HAP-1 (cell line): ENCODE measurements at places on chromosomes 2 and 18.
A peak's percentile ranks its signal among the peaks of the same experiment; 100 is the strongest.

DNA sequence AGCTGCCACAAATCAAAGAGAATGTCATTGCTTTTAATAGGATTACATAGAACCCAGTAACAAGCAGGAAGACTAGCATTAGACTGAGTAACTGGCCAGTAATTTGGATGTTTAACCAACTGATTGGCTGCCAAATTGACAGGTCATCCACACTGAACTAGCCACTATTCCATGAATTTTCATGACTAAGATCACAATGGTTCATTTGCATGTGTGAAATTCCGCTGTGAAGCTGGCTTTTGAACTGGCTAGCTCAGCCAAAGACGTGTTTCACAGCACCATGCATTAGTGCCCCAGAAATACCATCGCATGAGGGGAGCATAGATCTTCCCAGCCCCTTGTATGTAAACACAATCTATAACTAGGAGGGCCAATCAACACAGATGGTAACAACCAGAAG lies 649.8 kb downstream of the ARHGAP15 start:
- peak; percentile 29 for DNase-seq

DNA sequence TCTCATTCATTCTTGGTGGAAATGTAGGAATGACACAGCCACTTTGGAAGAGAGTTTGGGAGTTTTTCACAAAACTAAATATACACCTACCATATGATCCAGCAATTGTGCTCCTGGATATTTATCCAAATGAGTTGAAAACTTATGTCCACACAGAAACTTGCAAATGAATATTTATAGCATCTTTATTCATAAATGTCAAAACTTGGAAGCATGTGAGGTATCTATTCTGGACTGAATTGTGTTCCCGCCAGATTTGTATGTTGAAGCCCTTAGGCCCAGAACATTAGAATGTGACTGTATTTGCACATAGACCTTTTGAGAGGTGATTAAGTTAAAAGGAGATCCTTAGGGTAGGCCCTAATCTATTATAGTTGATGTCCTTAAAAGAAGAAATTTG lies 409.4 kb upstream of the SYT4 start:
- DNase-seq = no peak

DNA sequence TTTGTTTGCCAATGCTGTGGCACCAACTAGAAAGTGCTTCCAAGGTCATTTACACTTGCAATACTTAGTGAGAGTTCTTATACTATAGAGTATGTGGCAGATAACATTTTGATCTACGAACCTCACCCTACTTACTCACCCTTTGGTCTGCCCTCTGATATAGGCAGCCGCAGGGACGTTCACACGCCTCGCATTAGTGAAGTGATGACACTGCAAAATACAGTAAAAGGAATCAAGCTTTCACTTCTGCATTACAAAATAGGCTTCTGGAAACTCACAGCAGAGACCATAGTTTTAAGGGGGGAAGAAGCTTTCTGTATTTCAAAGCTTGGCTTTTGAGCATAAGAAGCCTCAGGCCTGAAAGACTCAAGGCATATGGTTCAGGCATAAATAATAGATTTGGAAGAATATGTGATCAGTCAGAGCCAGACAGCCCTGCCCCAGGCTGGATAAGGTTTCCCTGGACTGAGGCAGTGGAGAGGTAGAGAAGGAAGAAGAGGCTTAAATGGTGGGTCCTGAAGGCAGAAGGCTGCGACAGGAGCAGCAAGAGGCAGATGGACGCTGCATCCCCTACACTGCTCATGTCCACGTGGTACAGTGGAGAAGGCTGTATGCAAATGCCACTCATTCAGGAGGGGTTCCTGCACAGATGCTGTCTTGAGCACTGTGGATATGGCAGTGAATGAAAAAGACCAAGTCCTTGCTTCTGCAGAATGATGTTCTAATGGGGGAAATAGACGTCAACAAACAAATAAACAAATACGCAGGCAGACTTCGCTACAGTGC lies 63.1 kb downstream of the FECH start:
- DNase-seq = no peak

GRCh38 chr2:1742301-1742680 lies 2.0 kb downstream of the PXDN start:
- no peak for DNase-seq

GRCh38 chr2:160695402-160696086 lies 201.9 kb upstream of the RBMS1 start:
- DNase-seq = no peak

GRCh38 chr2:140643761-140644187 lies 1487.0 kb downstream of the LRP1B start:
- DNase-seq = peak; percentile 36

DNA sequence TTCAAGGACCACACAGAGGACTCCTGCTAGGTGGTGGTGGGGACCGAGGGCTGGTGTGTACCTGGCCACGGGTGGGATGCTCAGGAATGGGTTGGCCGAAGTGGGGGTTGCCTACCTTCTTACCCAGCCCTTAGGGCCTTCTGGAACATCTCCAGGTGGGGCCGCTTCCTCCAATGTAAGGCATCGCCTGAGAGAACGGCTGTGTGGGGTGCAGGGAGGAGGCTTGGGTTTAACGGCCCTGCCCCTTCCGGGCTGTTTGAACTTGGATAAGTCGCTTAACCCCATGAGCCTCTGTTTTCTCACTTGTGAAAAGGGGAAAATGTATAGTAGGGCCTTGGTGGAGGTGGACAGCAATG lies 35.0 kb downstream of the EMILIN2 start:
- DNase-seq = no peak

DNA sequence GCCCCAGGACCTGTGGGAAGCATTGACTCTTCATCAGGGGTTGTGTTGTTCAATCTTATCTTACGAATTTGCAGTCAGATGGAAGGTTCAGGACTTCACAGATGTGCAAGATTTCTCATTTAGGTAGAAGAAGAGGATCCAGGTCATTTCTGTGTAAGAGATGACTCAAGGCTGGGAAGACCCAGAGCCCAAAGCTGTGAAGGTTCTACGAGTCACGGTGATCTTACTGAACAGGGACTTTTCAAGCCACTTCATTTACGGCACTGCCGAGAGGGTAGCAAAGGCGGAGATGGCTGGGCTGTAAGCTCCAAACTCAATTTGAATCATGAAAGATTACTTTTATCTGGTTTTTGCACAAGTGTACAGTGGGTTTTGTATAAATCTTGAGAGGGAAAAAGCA lies 228.0 kb upstream of the MEX3C start:
- no peak for DNase-seq

DNA sequence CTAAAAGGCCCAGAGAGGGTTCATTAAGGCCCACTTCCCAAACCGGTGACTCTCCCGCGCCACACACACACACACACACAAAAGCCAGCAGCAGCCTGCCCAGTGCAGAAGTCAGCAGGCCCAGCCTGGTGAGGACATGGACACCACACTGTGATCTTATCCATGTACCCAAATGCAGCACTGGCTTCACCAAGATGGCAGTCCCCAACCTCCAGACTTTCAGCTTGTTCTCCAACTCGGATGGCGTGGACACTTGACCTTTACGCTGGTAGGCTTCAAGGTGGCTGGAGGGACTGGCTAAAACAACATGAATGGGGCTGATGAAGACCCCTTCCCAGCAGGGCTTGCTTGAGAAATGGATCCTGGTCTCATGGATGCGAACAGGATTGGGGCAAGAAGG lies 50.4 kb downstream of the TNS1 start:
- DNase-seq = no peak

DNA sequence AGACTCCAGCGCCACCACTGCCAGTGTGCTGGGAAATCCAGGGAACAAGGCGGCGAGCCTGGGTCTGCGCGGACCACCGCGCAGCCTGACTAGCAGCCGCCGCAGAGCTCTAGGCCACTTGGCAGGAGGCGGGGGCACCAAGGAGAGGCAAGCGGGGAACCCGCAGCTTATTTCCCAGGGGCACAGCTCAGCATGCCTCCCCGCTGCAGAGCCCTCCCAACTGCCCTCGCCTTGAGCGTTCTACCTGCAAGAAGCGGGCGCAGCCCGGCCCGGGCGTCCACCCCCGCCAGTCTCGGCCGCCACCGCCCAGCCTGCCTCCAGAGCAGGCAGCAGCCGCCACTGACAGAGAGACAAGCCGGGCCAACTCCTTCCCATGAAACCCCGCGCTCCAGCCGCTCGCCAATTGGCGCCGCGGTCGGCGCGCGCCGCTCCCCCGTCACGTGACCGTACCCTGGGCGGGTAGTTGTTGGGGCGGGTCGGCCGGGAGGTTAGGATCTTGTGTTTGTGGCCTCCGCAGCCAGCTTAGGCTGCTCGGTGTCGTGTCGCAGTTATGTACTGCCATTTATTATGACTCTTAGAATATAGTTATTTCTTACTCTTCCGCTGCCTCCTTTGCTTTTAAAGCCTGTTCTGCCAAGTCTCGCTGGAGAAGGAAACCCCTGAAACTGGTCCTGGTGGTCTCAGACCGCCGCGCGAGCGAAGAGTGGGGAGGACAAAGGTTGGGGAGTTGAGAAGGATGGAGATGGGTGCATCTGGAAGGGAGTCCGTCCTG lies at the start of gene LNPK:
LNPK (minus strand) TSS at position 352 of the 772 bp plus-strand sequence. CDS start 6,683 bp downstream, outside the sequence.
- DNase-seq = peak; percentile 90

DNA sequence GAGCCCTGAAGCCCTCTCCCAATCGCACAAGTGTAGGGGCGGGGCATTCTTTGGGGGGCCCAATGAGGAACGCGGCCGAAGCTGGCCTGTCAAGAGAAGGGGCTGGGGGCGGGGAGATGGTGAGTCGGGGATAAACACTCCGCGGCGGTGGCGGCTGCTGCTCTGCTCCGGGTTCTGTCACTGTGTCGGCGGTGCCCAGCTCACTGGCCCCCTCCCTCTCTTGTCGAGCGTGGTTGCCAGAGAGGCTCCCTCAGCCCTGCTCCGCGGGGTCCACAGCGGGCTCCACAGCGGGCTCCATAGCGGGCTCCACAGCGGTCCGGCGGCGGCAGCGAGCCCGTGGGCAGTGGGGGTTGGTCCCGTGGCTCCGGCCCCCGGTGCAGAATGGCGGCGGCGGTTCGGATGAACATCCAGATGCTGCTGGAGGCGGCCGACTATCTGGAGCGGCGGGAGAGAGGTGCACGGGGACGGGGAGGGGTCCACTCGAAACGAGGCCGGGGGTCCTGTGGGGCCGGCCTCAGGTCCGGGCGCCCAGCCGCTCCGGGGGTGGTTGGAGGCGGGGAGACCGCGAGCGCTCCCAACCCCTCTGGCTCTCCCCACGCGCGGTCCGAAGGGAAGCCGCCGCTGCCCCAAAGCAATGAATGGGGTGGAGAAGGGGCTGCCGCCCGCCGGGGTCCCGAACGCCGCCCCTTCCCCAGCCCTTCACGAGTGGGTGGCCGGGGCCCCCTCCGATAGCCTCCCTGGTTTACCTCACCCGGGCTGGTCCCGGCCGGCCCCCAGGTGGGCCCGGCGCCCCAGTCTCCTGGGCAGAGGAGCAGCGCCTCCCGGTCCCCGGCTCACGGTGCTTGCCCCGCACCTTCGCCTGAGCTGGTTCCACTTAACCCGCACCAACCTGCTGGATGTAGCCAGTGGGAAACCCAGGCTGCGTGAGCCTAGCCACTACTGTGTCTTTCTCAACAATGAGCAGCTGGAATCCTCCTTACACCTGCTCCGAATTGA lies at the start of gene MXD1:
MXD1 (plus strand) TSS at position 160 of the 996 bp plus-strand sequence; CDS start at position 382, 222 bp downstream.
- DNase-seq = no peak

- no peak for DNase-seq
Observed at GRCh38 chr2:4445821-4446220, 742.4 kb downstream of the DCDC2C start.

- DNase-seq = no peak
Observed at GRCh38 chr18:10475654-10476291, 21.3 kb downstream of the APCDD1 start.
